ENCODE measurements at places on chromosomes 5 and 9. TPM values are rescaled to one million over a fixed set of nuclear protein-coding genes. Genes with fewer than 3 reads are reported as not detected.

The SPRY4 gene
- 9.7 TPM for total RNA-seq

The INSL4 gene
- total RNA-seq: 16.7 TPM

The QRFP gene
- total RNA-seq: not detected

The C5orf24 gene
- 15.7 TPM for total RNA-seq

The FYB1 gene
- 9.4 TPM for total RNA-seq

The DAPK1 gene
- total RNA-seq: 15.1 TPM

The TPRN gene
- total RNA-seq: 10.6 TPM

The WDR36 gene
- total RNA-seq: 11.3 TPM

The ASPN gene
- total RNA-seq: not detected

The DRD1 gene
- total RNA-seq: 0.15 TPM

The IFNB1 gene
- not detected for total RNA-seq

The CKS2 gene
- total RNA-seq: 446 TPM

The C5 gene
- total RNA-seq: 12.2 TPM

The SHISAL2B gene
- not detected for total RNA-seq

The LCN15 gene
- total RNA-seq: not detected

The PCDHGB3 gene
- total RNA-seq: 0.22 TPM

The RNF130 gene
- 41.6 TPM for total RNA-seq

The LCN12 gene
- total RNA-seq: 1.3 TPM

The KIAA0825 gene
- total RNA-seq: 0.50 TPM

The CAMLG gene
- 26.1 TPM for total RNA-seq

The NIM1K gene
- 0.35 TPM for total RNA-seq

The PCDHGB4 gene
- 0.79 TPM for total RNA-seq

The BHMT gene
- not detected for total RNA-seq

The ATP10B gene
- not detected for total RNA-seq

The GZMA gene
- not detected for total RNA-seq

The PCDHGA5 gene
- 0.16 TPM for total RNA-seq

The RLN2 gene
- not detected for total RNA-seq

The B4GALT1 gene
- total RNA-seq: 190 TPM

Measured in A549 treated with GW870086 at 1 μM for 4 hours (cell line).